ENCODE measurements at places on chromosomes 2 and 18.

- DNase-seq, result no peak
Measured at GRCh38 chr2:224523626-224524577, 61.3 kb downstream of the CUL3 start.

- DNase-seq, result no peak
Measured at GRCh38 chr2:66696886-66697285, 262.0 kb downstream of the MEIS1 start.

DNA sequence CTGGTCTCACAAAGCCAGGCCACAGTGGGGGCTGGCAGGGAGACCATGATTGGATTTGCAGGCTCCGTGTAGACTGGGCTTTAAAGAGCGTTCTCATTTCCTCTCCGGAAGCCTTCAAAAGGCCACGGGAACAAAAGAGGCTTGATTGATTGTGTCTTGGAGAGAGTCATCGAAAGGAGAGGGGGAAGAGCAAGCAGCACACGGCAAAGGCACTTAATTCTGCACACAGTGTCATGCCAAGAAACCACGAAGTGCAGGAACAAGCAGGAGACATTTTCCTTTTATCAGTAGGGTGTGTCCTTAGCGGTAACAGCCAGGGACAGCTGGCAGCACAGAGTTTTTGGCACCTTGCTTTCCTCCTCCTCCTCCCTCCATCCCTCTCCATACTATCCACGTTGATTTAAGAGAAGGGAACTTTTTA lies 47.7 kb downstream of the GLI2 start:
- no peak for DNase-seq

DNA sequence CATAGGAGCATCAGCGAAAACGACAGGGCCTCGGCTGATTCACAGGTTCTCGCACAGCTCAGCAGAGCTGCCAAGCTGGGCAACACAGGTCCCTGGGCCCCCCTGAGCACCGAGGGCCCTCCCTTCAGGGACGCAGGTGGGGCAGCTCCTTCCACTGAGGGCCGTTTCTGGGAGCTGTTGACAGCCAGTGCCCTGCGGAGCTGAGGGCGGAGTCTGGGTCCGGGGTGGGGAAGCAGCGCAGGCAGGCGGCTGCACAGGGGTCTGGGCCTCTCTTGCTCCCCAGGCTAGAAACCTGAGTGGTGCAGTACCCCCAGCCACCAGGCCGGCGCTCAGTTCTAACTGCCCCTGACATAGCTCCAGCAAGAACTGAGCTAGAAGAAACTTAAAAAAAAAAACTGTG lies 65.7 kb downstream of the PXDN start:
- no peak for DNase-seq

DNA sequence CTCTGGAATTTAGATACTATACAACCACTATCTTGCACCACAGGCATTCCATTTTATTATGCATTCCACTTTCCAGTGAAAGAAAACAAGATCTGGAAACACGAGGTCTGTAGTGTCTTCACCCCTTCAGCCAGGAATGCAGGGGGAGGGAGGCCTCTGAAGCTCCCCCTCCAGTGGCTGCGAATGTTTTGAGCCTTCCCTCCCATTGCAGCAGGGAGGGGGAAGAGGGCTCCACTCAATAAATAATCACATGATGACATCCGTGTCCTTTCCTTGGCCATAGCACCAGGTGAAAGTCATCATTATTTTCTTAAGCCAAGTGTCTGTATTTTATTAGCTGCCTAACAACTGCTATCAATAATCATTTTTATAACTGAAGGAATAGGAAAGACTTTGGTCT lies 38.6 kb downstream of the ALPK2 start:
- DNase-seq, result no peak

DNA sequence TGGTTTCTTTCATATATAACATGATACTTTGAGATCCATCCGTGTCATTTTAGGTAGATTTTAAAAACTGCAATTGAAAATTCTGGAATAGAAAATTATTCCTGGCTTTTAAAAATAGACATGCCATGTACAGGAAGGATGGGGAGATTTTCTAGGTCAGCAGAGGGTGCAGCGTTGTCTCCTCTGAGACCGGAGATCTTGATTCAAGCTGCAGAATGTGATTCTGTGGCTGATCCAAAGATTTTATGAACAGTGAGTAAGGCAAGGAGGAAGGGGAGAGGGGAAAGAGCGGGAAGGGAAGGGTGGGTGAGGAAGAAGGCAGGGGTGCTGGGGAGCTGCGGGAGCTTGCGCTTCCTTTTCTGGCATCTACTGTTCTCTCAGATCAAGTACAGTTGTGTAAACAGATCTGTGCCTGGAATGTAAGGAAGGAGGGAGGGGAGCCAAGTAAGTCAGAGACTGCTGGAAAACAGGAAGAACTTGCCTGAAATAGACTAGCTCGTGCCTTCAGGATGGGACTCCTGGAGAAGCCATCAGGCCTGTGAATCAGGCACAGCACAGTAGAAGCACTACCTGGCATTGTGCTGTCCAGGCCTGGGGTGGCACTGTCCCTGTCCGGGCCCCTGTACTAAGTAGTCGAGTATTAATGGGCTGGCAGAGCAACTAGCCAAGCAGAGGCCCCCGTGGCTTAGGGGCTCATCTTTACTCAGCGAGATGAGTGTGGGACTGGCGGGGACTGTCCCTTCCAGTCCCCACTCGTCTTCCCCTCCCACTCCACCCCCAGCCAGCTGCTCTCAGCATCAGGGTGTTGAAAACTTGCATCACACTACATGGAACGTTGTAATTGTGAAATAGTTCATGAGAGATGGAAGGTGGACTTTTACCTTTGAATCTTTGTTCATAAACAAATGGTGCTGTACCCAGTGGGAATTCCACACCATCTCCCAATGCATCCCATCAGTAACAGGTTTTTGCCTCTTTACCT lies 163.5 kb downstream of the UXS1 start:
- peak; percentile 87 for DNase-seq

- DNase-seq, result no peak
Measured at GRCh38 chr2:231452799-231453508, 11.3 kb downstream of the NCL start.

GRCh38 chr2:34099377-34099776 lies 500.3 kb upstream of the FAM98A start:
- no peak for DNase-seq

DNA sequence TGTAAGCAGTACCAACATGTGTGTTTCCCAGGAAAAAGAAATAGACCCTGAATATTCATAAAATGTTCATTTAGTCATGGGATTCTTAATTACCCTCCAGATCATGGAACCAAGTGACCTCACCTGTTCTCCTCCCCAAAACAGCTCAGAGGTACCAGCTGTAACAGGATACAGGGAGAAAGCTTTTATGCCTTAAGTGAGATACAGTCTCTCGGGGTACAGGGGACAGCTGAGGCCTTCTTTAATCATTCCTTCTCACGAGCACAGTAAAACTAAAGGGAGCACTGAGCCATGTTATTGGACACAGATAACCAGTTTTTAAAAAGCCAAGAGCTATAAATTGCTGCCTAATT lies 16.6 kb downstream of the EPHA4 start:
- DNase-seq, result no peak

DNA sequence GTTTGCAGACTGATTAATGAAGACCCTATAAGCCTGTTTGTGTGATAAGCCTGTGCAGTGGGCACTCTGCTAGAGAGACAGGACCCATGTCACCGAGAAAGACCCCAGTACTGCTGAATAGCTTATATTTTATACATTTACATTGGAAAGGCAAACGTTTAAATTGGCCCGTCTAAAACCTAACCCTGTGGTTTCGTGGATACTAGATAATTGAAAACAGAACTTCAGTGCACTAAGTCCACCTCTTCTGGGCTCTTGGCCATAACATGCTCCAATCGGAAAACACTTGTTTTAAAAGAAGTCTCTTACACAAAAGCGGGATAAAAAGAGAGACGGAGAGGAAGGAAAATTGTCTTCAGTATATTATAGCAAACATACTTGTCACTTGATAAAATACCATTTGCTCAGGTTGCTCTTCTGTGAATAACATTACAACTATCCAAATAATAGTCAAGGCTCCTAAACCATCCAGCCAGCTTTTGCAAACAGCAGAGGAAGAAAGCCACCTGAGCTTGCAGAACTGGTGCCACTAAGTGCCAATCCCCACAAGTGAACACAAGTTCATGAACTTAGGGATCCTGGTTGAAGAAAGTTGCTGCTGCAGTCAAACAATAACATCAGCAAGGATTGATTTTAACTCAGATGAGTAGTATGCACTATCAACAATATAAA lies 218.4 kb upstream of the FN1 start:
- DNase-seq, result peak; percentile 1

DNA sequence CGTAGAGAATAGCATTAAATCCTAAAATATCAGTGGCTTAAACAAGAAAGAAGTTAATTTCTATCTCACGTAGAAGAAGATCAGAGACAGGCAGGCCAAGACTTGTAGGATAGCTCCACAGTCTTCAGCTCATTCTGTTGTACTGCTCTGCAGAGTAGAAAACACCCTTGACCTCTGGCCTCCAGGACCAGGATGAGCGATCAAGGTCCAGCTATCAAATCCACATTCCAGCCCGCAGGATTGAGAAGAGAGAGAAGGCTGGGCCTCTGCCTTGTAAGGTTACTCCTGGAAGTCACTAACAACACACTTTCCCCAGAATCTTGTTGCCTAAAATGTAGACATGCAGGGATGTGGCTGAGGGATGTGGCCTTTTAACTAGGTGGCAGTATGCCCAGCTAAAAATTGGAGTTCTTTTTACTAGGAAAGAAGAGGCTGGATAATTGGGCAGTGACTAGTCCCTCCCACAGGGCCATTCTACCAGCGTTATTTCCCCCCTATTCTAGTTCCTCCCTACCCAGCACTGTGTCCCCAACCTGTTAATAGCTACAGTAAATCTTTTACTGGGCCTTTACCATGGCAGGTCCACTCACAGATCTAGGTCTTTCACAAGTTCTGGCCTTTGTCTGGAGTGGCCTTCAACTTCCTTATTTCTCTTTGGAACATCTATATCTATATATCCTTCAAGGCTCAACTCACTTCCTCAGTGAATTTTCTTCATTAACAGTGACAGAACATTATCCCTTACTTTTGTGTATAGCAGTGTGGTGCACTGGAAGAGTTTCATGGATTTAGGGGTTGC lies 165.0 kb downstream of the DIS3L2 start:
- no peak for DNase-seq

GRCh38 chr18:384897-385296 lies 115.6 kb downstream of the COLEC12 start:
- DNase-seq, result no peak

- DNase-seq, result no peak
Measured at GRCh38 chr2:230840301-230840700, 24.4 kb upstream of the ITM2C start.

- peak; percentile 86 for DNase-seq
Measured at GRCh38 chr2:100571668-100572067, 8.9 kb downstream of the PDCL3 start.

DNA sequence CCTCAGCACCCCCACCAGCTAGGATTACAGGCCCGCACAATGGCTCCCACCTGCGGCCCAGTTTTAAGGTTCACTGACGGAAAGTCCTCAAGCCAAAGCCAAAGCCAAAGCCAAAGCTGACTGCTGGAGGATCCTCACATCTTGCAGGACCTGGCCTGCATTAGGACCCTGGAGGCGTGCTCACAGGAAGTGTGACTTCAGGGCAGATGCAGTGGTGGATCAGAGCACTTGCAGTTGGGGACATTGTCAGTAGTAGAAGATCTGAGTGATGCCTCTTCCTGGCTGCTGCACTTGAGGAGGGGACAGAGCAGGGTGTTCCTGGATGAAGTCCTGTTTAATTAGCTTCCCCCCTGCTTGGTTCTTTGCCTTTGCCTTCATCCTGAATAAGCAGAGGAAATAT lies 69.0 kb upstream of the ALPP start:
- DNase-seq, result no peak

GRCh38 chr18:44473394-44474066 lies 207.2 kb upstream of the SETBP1 start:
- DNase-seq, result no peak

DNA sequence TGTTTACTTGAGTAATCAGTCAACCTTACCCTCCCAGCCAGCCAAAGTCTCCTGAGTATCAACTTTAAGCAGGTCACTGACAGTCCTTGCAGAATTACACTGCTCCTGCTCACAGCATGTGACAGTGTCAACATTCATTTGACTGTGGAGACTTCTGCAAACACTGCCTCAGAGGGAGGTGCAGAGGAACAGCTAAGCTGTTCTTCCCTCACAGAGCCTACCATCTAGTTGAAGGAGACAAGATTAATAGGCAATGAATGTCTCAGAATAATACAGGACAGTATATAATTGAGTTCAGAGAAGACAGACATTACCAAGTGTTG lies 11.9 kb downstream of the SLC14A2 start:
- no peak for DNase-seq

DNA sequence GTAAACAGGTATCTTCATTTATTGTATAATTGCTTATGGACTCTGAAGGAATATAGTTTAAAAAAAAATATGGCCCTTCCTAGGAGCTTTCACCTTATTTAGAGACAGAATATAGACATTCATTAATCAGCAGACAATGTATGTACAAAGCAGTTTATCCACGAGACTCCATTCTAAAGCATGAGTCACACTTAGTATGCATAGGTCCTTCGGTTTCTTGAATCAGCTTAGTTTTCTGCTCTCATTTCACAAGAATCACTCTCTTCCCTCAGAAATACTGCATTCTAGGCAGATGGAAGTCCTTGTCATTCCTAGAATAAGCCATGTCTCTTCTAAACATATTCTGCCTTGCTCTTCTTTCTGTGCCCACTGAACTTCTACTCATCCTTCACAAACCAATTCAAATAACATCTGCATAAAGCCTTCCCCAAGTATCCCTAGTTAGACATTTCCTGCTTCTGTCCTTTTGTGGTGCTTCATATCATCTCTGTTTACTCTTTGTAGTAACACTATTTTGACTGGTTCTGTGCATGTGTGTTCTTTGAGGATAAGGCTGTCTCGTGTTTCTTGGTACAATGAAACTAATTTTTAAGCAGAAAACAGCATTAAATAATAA lies 84.5 kb downstream of the PTRHD1 start:
- no peak for DNase-seq

DNA sequence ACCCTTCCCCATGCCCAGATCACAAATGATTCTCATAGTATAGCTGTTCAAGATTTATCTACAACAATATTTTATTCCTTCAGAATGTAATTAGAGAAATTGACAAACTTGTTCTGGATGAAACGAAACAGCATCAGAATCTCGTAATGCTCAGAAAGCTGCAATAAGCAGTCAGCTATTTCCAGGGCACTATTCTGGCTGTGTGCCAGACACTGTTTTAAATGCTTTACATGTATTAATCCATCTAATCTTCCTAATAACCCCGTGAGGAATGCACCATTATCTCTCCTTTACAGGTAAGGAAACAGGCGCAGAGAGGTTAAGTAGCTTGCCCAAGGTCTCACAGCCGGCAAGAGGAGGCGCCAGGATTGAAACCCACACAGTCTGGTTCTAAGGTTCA lies 10.1 kb upstream of the LYPD6B start:
- DNase-seq, result no peak

GRCh38 chr18:57791911-57792310 lies 11.2 kb downstream of the ATP8B1 start:
- no peak for DNase-seq

All from LNCaP clone FGC (cell line).